ENCODE measurements at places on chromosomes 2 and 18. TPM values are rescaled to one million over a fixed set of nuclear protein-coding genes. Genes with fewer than 3 reads are reported as not detected.

CCDC150 gene
- total RNA-seq, result 10.8 TPM

MYCN gene
- total RNA-seq, result 0.19 TPM

GRCh38 chr2:178874529-178875240 is 67.5 kb upstream of the TTN start:
- DNase-seq, result no peak
- no peaks in the 10 kb centered on the region for H3K27me3 ChIP-seq
- H3K36me3 ChIP-seq, result no peaks in the 10 kb centered on the region
- H3K4me1 ChIP-seq, result peaks cover 2% of the 10 kb centered on the region
- no peak overlapping the region for H3K4me3 ChIP-seq

DNA sequence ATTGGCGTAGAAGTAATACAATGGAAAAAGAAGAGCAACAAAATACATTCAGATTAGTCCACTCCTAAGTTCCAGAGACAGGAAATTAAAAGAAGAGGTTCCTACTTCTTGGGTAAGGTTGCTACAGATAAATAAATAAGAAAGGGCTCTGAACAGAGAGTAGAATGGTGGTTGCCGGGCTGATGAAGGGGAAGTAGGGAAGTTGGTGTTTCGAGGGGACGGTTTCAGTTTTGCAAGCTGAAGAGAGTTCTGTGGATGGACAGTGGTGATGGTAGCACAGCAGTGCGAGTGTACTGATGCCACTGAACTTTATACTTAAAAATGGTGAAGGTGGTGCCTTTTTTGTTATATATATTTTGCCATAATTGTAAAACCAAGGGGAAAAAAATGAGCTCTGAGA is 48.2 kb downstream of the CABYR start:
- H3K27me3 ChIP-seq, result peaks cover 4% of the 10 kb centered on the region
- H3K4me1 ChIP-seq, result no peaks in the 10 kb centered on the region
- H3K4me3 ChIP-seq, result no peak overlapping the region
- H3K36me3 ChIP-seq, result no peaks in the 10 kb centered on the region

NAT8 gene
- total RNA-seq, result not detected

DNA sequence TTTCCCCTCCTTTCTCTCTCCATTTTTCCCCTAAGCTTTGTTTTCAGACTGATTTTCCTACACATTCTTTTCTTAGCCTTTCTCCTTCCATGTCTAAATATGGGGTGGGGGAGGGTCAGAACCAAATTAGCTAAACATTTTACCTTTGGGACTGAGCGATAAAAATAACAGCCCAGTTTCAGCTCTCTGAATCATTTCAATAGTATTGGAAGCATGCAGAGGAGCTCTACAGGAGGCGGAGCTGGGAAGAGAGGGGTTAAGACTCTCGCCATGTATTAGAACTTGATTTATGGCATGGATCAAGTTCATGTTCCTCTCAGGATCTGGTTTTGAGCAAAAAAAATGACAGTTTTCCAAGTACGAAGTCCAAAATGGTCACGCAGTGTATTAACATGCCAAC is 109.1 kb downstream of the CPO start:
- H3K4me3 ChIP-seq, result no peak overlapping the region
- H3K27me3 ChIP-seq, result no peaks in the 10 kb centered on the region
- no peaks in the 10 kb centered on the region for H3K36me3 ChIP-seq
- no peak overlapping the region for H3K27ac ChIP-seq

GRCh38 chr2:73205611-73206010 is 3.2 kb downstream of the NOTO start:
- H3K27me3 ChIP-seq, result peaks cover 40% of the 10 kb centered on the region
- H3K4me3 ChIP-seq, result no peak overlapping the region
- H3K36me3 ChIP-seq, result no peaks in the 10 kb centered on the region

GYPC gene
- 150 TPM for total RNA-seq
